ENCODE measurements at places on chromosomes 12 and 14.
A peak's percentile ranks its signal among the peaks of the same experiment; 100 is the strongest.

- DNase-seq: no peak
Observed at GRCh38 chr12:98224584-98225221, 290.7 kb upstream of the TMPO start.

DNA sequence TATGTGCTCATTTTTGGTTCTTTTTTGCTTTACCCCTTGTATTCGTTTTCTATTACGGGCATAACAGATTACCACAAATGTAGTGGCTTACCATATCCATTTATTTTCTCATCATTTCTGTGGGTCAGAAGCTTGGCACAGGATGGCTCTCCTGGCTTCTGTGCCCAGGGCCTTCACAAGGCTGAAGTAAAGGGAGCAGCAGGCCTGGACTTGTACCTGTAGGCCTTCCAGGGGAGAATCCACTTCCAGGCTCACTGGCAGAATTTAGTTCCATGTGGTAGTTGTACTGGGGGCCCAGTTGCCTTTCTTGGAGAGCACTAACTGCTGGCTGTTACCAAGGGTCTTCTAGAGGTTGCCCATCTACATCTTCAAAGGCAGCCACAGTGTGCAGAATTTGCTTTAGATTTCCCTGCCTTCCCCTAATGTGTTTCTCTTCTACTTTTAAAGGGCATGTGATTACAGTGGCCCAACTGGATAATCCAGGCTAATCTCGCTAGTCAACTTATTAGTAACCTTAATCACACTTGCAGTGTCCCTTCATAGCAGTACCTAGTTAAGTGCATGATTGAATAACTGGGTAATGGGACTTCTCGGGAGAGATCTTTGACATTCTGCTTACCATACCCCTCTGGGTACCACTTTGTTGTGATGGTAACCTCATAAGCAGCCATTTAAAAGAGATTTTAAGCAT is 67.0 kb downstream of the CRADD start:
- DNase-seq: no peak

GRCh38 chr12:96503976-96504375 is 14.6 kb downstream of the CFAP54 start:
- no peak for DNase-seq

GRCh38 chr12:14111230-14111865 is 129.9 kb upstream of the GRIN2B start:
- peak; percentile 35 for DNase-seq

- DNase-seq: peak; percentile 80
Observed at GRCh38 chr14:21071225-21072030, 1.3 kb downstream of the ARHGEF40 start.

- no peak for DNase-seq
Observed at GRCh38 chr12:7451756-7452155, 7.8 kb upstream of the CD163L1 start.

GRCh38 chr12:51341251-51342007 is 5.0 kb downstream of the CELA1 start:
- peak; percentile 84 for DNase-seq

GRCh38 chr12:53402871-53403270 is 20.8 kb upstream of the AMHR2 start:
- DNase-seq: no peak

GRCh38 chr14:38185671-38186070 is 22.0 kb upstream of the SSTR1 start:
- no peak for DNase-seq

- DNase-seq: no peak
Observed at GRCh38 chr12:2884810-2885209, 5.9 kb upstream of the TULP3 start.

DNA sequence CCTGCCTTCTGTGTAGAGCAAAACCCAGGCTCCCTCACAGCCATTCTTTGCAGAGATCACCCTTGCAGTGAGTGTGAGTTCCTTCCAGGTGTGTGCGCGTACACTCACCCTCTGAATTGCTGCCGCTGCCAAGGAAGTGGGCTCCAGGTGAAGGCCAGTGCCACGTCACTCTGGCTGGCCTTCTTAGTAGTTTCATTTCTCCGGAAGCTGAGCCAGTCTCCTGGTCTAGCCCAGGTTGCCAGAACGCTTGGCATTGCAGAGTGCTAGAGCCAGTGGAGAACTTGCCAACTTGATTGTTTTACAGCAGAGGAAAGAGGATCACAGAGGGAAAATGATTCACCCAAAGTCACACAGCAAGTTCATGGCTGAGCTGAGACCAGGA is 11.0 kb downstream of the CBLN3 start:
- DNase-seq: no peak

DNA sequence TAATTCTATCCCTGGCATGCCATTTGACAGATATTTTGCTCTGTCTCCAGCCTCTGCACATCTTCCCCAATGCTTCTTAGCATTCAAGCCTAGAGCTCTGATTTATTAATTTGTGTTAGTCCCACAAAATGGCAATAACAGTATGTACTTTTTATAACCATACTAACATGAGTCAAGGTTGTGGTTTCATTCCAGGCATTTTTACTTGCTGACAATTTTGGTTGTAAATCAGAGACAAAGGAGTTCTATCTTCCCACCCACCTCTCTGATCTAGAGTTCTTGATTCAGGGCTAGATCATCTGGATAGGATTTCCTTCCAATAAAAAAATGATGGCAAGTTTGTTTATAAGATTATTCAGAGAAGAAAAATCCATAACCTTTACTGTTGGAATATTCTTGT is 18.5 kb upstream of the CISTR start:
- DNase-seq: no peak

DNA sequence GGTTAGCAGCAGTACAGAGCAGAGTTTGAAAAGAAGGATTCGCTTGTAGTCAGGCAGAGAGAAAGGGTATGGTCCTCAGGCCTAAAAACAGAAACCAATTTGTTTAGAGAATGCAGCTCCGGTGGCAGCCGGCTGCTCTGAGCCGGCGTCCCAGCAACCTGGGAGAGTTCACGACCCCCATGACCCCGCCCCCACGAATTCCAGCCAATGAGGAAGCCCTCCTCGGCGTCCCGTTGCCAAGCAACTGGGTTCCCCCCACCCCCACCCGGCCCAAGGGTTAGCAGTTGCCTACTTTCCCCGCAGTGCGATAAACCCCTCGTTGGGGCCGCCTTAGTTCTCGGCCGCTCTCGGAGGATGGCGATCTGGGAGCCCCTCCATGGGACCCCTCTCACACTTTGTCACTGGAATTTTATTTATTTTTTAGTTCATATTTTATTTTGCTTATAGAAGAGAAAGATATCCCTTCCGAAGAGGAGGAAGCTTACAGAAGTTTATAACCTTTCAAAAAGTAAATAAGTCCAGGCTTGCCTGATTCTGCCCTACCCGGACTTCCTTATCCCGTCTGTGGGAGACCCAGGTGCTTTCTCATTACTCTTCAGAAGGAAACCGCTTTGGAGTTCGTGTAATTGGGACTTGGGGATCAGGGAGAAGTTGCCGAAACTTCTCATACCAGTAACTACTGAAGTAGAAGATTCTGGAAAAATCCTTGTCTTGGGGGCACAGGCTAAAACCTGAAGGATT is at the start of gene CCDC60:
CCDC60 (plus strand) TSS at position 300 of the 741 bp plus-strand sequence. CDS start 448 bp downstream, outside the sequence.
- no peak for DNase-seq

DNA sequence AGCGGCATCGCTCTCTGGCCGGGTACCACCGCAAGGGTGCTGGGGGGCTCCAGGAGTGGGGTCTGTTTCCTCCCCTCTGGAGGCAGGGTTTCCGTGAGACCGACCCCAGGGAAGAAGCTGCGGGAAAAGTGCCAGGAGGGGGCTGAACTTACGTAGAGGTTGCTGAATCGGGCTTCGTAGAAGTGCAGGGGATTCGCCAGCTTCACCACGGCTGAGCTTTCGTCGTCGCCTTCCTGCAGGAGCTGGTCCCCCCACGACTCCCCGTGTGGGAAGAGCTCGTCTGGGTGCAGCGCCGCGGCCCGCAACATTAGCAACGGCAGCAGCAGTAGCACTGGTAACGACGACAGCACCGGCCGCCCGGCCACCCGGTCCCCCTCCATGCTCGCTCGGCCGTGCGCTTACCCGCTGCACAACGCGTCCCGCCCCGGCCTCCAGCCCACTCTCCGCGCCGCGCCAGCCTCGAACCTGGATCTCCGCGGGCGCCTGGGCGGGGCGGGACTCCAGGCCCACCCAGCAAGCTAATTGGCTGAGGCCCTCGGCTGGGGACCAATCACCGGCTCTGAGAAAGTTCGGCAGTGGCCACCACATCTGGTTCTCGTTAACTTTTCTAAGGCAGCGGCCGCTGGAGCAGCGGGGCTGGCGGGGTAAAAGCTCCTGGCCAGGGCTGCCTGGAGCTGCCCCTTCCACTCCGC is at the start of gene NID2:
NID2 (minus strand) TSS at position 445 of the 692 bp plus-strand sequence; CDS start at position 380, 65 bp downstream.
- DNase-seq: peak; percentile 60

DNA sequence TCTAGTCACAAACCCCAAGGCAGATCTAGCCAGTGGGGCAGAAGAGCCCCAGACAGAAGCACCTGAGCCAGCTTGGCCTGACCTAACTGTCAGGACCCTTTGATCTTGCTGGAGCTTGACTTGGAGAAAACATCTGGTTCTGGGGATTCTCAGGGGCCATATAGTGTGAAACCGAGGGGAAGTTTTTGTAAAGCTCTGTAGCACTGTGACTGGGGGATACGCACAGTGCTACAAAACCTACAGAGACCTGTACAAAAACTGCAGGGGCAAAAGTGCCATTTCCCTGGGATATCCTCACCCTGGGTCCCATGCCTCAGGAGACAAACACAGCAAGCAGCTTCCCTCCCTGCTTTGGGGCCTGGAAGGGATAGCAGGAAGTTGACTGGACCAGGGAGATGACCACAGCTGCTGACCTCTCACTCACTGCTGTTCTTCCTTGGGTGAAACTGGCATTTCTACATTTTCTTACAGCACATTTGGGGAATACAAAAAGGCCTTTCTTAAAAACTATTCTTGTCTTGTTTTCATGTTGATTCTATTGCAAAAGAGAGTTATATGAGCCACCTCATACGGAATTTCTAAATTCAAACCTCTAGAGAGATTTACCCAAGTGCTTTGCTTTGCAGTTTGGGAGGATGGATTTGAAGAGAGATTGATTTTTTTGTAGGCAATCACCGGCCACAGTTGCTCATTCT is 140.0 kb downstream of the DAD1 start:
- DNase-seq: no peak

DNA sequence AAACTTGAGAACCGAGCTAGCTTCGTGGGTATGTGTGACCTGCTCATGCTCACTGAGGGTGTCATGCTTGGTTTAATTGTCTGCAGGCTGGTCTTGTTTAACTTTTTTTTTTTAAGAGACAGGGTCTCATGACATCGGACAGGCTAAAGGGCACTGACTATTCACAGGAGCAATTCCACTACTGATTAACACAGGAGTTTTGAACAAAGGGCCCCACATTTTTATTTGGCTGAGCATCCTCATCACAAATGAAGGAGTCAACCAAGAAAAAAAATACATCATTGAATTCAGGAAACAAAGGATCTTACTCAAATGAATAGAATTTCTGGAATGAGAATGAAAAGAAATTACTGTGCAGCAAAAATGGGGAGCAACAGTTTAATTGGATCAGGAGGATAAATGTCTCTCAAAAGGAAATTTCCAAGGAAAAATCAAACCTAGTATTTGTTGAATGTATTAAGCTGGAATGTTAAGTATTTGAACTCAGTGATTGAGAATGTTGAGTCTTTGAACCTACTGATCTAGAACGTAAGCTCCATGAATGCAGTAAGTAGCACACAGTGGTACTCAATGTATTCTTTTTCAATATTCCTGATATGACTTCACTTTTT is 20.8 kb upstream of the PYROXD1 start:
- DNase-seq: no peak
